Activated T-cell treated with anti-CD3 and anti-CD28 coated beads, Interleukin-2, amount 50 U/mL, for 48 hours (primary cell): ENCODE measurements at places on chromosomes 12 and 14.
A peak's percentile ranks its signal among the peaks of the same experiment; 100 is the strongest.

DNA sequence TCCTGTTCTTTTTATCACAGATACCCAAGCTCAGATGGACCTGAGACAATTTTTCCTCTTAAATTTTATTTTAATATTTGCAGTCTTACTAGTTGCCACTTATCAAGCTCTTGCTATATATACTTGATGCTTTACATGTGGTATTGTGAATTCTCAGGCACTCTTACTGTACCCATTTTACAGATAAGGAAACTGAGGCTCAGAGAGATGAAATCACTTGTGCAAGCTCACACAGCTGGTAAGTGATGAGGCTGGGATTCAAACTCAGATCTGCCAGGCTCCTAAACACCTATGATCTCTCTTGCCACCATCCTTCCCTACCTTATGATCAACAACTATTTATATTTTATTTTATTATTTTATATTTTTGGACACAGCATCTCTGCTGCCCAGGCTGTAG, 133.0 kb upstream of the LHX5 start:
- DNase-seq = no peak

- no peak for DNase-seq
These were observed 387 bp upstream of the IPO8 start for GRCh38 chr12:30696103-30696408.

GRCh38 chr12:25819691-25820090, 138.8 kb upstream of the RASSF8 start:
- DNase-seq = no peak

DNA sequence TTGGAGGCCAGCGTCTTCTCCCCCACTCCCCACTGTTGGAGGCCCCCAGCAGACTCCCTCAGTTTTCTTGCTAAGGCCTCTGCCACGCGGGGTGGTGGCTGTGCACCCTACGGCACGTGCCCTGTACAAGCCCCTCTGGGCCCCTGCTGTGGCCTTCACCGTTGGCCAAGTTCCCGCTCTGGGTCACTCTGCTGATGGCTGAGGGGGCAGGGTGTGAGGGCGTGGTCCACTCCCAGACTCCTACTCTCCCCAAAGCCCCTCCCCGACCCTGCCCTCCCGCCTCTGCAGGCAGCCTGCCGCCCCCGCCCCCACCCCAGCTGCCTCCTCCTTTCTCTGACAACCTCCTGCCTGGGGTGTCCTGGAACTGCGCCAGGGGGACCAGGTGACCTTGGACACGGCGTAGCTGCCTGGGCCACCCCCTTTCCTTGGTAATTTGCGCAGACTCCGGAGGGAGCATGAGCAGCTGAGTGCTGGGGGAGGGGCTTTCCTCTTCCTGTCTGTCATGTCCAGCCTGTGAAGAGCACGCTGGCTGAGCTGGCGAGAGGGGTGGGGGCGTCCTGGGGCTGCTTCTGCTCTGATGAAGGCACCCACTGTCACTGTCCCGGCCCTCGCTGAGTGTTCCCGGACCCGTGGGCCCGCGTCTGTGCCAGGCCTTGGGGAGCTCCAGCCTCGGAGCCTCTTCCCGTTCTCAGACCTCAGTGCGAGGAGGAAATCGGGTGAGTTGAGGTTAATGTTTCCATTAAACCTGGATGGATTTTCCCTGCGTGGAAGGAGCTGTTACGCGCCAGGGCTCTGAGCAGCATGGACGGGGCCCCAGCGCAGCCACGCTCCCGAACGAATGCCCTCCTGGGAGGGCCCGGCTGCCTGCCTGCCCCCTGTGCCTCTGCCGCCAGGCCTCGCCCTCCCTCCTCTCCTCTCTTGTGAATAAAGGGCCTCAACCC, 85.0 kb downstream of the KIF26A start:
- no peak for DNase-seq

- no peak for DNase-seq
These were observed 132.2 kb upstream of the NUDT4 start for GRCh38 chr12:93245543-93245942.

- DNase-seq = no peak
These were observed 136.8 kb upstream of the PTPRB start for GRCh38 chr12:70774055-70774454.

DNA sequence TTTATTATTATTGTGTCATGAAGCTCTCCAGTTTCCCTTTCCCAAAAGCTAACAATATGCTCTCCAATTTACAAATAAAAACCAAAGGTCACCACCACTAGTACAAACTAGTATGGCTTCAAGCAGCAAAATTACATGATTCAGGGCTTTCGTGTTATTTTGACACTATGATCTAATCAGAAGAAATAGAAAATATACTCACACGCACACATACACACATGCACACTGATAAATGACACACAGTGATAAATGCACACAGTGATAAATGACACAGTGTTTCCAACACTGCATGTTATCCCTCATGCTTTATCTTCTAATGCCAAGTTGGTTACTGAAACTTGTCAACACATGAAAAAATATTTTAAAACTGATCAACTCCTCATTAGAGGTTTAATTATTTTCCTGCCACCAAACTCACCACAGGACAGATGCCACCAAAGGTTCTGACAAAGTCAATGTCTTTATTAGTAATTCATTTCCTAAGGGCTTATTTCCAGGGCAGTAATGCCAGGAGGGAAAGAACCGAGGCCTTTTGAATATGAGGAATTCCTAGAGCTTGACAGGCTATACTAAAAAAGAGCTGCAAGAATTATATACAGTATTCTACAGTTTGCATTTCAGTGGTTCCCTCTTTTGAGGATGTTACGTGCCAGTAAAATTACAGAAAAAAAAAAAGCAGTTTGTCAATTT, 82.4 kb downstream of the PPP2R5E start:
- DNase-seq = no peak

DNA sequence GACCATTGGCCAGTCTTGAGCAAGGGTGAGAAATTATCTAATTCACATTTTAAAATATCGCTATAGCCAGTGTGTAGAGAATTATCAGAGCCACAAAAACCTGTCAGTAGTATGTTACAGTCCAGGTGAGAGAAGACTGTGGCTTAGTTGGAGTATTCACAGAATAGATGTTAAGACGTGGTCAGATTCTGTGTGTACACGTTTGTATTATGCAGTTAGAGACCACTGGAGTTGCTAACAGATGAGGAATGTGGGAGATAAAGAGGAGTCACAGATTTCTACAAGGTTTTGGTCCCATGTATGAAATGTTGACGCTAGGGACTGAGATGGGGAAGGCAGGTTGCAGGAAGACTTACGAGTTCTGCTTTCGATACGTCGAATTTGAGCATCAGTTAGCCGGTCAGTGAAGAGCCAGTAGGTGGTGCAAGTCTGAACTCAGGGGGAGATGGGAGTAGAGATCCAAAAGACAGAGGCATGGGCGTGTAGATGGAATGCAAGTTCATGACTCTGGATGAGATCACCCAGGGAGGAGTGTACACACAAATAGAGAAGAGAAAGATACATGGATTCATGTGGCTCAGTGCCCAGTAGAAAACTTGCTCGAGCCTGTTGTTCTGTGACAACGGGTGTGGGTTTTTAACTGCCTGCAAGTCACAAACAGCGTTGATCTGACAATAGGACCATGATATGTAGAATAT, 114.8 kb upstream of the FLRT2 start:
- no peak for DNase-seq

DNA sequence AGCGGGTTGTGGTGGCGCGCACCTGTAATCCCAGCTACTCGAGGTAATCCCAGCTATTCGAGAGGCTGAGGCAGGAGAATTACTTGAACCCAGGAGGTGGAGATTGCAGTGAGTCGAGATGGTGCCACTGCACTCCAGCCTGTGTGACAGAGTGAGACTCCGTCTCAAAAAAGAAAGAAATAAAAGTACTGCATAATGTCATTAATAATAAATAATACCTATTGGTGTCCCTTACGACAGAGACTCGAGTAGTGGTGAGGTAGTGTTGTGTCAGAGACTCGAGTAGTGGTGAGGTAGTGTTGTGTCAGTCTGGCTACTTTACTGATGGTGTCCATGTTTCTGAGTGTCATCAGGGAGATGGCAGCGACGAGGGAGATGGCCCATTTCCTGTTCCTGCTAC, 1.3 kb downstream of the GLS2 start:
- no peak for DNase-seq

GRCh38 chr12:39763890-39764169, 144.2 kb upstream of the ABCD2 start:
- no peak for DNase-seq

GRCh38 chr12:10747730-10748129, 24.6 kb upstream of the YBX3 start:
- DNase-seq = no peak

GRCh38 chr14:77076113-77076631, 21.9 kb upstream of the CIPC start:
- DNase-seq = no peak

DNA sequence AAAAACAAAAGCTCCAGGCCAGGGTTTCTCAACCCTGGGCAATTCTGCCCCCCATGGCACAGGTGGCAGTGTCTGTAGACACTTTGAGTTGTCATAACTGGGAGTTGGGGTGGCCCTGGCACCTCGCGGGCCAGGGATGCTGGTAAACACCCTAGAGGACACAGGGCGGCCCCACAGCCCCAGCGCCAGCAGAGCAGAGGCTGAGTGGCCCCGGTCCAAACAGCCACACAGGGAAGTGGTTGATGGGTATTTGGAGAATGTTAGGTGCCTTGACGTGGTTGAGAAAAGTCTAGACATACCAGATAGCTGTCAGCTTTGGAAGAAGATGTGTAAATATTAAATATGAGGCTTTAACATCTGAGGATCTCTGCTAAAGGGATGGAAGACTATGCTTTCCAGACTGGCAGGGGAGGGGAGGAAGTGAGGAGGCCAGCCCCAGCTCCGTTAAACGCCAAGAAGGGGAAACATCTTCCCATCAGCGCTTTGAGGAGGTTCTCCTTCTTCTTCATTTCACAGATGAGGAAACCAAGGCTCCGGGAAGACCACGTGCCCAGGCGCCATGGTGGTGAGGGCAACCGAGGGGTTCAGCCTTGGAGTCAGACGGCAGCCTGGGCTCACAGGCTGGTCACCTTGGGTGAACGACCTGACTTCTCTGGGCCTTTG, 103.7 kb downstream of the SCARB1 start:
- DNase-seq = no peak

DNA sequence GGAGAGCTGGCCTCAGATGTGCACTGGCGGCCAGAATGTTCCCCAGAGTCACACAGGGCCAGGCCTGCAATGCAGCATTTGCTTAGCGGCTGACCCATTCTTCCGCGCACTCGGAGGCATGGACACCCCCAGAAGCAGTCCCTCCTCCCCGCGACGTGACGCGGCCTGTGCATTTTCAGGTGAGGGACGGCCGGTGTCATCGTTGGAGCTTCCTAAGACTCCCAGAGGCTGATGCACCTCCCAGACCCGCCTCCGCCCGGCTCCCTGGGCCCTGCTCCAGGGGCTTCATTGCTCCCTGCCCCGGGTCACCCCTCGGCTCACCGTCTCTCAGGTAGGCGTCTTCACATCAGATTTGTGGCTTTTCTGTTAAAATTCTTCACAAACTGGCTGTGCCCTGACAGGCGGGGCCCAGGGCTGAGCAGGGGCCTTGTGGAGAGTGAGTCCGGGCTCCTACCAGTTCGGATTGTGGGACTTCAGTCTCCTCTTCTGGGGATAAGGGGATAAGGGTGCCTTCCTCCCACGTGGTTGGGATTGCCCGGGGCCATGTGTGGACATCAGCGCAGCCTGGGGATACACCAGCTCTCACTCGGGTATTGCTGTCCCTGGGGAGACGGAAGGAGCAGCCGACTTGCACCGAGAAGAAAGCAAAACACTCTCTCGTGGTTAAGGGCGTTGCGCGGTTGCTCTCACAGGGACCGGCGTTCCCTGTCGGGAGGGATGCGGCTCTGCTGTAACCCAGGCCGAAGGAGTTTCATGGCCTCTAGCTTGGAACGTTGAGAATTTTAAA, 249.1 kb downstream of the ADGRD1 start:
- peak; percentile 7 for DNase-seq

DNA sequence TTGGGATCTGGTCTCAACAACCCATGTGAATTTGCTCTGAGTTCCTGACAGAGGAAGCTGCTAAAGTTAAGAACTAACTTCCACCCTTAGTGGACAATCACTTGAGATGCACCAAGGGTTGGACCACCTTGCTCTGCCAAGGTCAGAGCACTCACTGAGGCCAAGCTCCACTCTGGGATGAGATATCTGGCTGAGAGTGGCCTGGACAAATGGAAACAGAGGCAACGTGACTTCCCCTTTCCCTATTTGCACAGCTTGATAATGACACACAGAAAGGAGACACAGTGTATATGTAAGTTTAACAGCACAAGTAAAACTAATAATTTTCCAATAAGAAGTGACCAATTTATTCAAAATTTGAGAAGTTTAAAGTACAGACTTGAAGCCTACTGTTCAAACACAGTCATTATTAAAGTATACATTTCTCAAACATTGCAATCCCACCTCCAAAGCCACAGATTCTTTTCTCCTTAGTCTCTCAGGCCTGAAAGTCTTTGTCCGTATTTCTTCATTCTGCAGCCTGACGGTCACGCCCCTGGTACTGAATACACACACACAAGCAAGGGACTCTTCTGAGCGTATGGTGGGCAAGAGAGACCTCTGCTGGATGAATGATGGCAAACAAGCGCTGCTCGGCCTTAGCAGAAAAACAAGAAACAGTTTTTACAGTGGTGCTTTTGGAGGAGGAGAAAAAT, 28.6 kb downstream of the TMEM30B start:
- peak; percentile 72 for DNase-seq

- DNase-seq = no peak
These were observed 122.7 kb downstream of the KICS2 start for GRCh38 chr12:64099397-64099796.

GRCh38 chr12:75315518-75315917, 14.6 kb downstream of the CAPS2 start:
- DNase-seq = no peak

DNA sequence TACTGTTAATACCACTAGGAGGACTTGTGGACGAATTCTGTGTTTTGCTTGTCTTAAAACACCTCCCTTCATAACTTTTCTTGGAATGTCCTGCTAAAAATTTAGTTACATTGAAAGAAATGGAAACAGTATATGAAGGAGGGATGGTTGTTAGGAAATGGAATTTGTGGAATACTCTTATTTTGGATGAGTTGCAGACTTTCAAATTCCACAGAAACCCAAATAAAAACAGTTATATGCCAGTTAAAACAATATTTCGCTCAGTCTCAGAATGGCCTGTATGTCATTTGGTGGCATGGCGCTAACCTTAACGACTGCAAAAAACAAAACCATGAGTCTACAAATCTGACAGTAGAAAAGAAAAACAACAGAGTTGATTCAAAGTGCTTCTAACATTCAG, 12.2 kb upstream of the ARHGAP5 start:
- no peak for DNase-seq

DNA sequence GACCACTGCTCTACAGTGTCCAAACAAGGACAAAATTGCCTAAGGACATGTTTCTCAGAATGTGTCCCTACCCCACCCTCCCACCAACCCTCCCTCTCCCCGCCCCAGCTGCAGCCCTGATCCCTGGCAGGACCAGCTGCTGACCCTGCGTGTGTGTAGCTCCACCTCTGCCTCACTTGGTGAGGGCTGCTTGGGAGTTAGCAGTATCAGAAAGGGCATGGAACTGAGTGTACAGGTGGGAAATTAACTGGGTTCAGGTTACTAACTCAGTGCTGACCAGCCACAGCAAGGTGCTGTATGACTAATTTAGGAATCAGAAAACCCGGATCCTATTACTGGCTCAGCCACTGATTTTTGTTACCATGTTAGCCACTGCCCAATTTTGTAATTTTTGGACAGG, 11.3 kb upstream of the PLEKHD1 start:
- DNase-seq = no peak

- no peak for DNase-seq
These were observed 88.5 kb downstream of the PAPLN start for GRCh38 chr14:73325630-73326299.

GRCh38 chr12:64450711-64451486, 1.0 kb upstream of the TBK1 start:
- DNase-seq = no peak

- no peak for DNase-seq
These were observed 128.7 kb upstream of the RAP1B start for GRCh38 chr12:68482014-68482413.
